ENCODE measurements at places on chromosomes 1 and 21. TPM values are rescaled to one million over a fixed set of nuclear protein-coding genes. Genes with fewer than 3 reads are reported as not detected.

Gene LCK
- total RNA-seq = 0.06 TPM

Gene GSTM1
- total RNA-seq = not detected

Gene GAS5
- 293 TPM for total RNA-seq

Gene LMOD1
- total RNA-seq = not detected

Gene VAMP3
- total RNA-seq = 70.8 TPM

Gene NECTIN4
- 1.9 TPM for total RNA-seq

Data from A549 treated with AZD2906 at 1 μM for 4 hours (cell line).